ENCODE measurements at places on chromosomes 5 and 9.

GRCh38 chr5:167793700-167794099 is 497.7 kb upstream of the WWC1 start:
- no peak for DNase-seq

- no peak for DNase-seq
Observed at GRCh38 chr9:134980991-134981390, 63.3 kb upstream of the FCN1 start.

DNA sequence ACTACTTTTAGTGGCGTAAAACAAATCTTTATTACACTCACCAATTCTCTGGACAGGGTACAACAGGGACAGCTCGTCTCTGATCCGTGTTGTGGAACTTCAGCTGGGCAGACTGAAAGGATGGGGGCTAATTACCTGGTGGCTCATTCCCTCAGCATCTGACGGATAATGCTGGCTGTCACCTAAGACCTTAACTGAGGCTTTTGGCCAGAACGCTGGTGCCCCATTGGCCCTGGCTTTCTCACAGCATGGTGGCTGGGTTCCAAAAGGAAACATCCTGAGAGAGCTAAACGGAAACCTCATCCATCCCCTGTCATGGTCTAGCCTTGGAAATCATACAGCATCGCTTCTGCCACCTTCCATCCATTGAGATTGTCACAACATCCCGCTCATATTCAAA is 62.9 kb downstream of the RAI14 start:
- no peak for DNase-seq

DNA sequence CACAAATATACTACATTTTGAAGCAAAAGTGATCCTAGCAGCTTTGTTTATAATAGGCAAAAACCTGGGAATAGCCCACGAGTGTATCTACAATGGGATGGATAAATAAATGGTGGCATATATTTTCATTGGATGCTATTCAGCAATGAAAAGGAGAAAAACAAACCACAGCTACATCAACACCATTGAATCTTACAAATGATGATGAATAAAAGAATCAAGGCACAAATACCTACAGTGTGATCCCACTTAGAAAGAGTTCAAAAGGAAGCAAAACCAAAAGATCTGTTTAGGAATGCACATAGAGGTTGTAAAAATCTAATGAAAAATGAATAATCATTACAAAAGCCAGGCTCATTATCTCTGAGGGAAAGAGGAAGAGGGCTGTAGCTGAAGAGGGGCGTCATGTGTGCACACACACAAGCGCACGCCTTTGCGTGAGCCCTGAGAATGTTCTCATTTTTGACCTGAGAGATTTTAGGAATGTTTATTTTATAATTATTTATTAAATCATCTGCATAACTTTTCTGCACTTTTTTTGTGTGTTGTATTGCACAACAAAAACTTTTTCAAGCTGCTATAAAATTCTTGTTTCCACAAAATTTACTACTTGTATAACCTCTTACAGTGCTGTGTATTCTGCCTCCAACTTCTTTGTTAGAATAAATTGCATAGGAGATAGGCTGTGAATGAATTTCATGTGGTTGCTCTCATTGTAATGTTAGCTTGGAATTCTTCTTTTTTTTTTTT is 5.9 kb upstream of the RHOBTB3 start:
- DNase-seq: no peak

DNA sequence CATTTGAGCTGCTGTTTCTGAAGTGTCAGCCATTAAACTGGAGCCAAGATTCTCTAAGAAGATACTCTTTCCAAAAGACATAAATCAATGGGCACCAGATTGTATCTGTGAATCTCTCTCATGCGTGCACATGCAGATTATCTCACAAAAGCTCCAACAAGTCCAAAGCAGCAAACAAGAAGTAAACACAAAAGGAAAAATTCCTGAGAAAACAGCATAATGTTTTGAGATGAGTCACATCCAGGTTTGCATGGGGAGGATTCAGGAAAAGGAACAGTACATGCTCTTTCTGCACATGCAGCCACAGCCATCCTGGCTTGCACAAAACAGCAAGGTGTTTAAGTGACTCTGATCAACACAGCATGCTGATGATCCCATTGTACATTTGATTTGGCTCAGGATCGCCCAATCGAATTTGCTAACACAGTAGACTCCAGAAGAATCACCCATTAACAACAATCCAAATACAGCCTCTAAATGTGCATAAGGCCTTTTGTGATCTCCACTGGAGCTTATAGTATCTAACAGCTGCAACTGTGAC is 143.1 kb downstream of the ELAVL2 start:
- no peak for DNase-seq

DNA sequence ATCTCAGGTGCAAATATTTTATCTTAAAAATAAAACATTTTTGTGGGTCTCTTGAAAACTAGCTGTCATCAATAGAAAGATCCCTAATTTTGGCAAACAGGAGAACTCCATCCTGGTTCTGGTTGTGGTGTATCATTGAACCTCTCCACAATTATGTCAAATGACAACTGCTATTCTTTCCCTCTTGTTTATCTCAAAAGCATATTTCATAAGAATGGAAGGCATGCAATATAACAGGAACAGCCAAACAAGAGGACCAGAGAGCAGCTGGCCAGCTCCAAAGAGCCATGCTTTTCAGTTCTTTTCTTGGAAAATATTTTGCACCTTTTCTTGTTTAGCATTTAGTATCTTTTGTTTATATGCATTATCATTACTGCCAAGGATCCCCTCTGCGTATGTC is 125.4 kb downstream of the ADAMTS6 start:
- DNase-seq: no peak

- no peak for DNase-seq
Observed at GRCh38 chr9:16202221-16202620, 649.4 kb downstream of the CCDC171 start.

Data from neural crest cell (in vitro differentiated cells).